ENCODE measurements at places on chromosomes 12 and 14.

DNA sequence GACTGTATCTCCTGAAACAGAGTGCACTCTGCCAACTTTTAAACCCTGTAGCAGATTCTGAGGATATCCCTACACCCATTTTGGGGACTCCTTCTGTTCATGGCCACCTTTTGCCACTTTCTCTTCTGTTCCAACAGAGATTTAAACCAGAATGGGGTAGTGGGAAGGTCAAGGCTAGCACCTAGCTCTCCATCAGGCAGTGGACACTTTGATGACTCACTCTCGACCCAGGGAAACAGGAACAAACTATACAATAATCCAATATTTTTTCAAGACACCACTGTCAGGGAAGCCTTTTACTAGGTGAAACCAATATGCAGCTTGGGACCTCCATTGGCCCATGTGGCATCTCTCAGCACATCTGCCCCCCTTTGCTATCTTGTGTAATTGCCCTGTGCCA is 103.6 kb downstream of the DAAM1 start:
- H3K27me3 ChIP-seq = no peaks in the 10 kb centered on the region
- no peak overlapping the region for H3K4me3 ChIP-seq
- H3K27ac ChIP-seq = no peak overlapping the region

DNA sequence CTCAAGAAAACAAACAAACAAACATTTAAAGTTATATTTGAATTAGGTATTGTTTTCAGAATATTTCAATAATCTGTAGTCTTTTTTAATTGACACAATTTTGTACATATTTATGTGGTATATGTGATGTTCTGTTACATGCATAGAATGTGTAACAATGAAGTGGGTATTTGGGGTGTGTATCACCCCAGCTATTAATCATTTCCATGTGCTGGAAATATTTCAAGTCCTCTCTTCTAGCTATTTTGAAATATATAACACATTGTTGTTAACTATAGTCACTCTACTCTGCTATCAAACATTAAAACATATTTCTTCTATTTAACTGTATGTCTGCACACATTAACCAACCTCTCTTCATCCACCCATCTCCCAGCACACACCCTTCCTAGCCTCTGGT is 32.0 kb upstream of the SIX1 start:
- no peaks in the 10 kb centered on the region for H3K27me3 ChIP-seq
- H3K4me3 ChIP-seq = no peak overlapping the region
- H3K4me1 ChIP-seq = no peaks in the 10 kb centered on the region
- no peaks in the 10 kb centered on the region for H3K36me3 ChIP-seq

- peak; percentile 46 for DNase-seq
- no peaks in the 10 kb centered on the region for H3K36me3 ChIP-seq
- H3K4me3 ChIP-seq = no peak overlapping the region
- H3K4me1 ChIP-seq = peaks cover 2% of the 10 kb centered on the region
- H3K27me3 ChIP-seq = peaks cover 63% of the 10 kb centered on the region
- H3K27ac ChIP-seq = no peak overlapping the region
Measured at GRCh38 chr14:105168979-105169507, 467 bp upstream of the JAG2 start.

GRCh38 chr12:106585105-106585520 is 2.3 kb downstream of the RFX4 start:
- DNase-seq = no peak
- H3K27me3 ChIP-seq = peaks cover 15% of the 10 kb centered on the region
- H3K36me3 ChIP-seq = no peaks in the 10 kb centered on the region
- no peak overlapping the region for H3K4me3 ChIP-seq
- no peaks in the 10 kb centered on the region for H3K4me1 ChIP-seq

DNA sequence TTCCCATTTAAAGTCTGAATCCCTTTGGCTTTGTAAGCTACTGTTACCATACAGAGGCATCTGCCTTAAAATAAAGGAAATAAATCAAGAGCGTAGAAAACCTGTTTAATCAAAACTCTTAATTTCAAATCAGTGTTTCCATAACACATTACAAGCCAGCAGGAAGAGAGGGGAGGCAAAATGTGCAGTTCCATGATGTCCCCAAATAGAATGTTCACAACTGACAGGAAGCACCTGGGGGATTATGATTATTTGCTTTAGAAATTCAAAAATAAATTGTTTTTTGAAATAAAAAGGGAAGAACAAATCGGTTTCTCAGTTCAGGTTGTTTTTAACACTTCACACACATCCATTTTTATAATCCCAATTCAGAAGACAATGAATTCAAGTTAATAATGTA is 21.4 kb downstream of the SOCS2 start:
- no peaks in the 10 kb centered on the region for H3K27me3 ChIP-seq
- H3K36me3 ChIP-seq = no peaks in the 10 kb centered on the region
- H3K27ac ChIP-seq = no peak overlapping the region
- H3K4me1 ChIP-seq = peaks cover 4% of the 10 kb centered on the region

DNA sequence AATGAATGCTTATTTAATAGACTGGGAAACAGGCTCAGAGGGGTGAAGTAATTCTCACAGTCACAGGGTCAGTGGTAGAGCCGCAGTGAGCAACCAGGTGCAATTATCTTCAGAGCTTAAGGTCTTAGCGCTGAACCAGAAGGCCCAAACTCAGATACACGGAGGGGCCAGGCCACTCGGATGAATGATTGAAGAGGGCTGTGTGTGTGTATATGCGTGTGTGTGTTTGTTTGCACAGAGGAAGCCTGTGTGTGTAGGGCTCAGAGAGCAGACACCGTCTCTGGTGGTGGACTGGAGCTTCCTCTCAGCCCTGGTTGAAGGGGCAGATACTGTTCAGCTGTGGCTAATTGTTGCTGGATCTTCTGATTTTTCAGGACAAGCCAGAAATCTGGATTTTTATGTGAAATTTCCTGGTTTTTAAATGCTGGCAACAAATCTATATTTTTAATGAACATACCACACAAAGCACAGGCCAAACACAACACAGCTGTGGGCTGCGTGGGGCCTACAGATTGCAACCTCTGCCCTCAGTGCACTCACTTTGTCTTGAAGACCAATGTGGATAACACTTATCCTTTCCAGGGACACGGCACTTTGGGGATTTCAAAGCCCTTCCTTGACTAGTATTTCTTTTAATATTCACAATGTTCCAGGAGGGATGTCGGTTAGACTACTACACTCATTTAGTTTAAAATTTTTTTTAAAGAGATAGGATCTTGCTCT is 94.5 kb upstream of the NRXN3 start:
- DNase-seq = no peak
- H3K4me1 ChIP-seq = no peaks in the 10 kb centered on the region
- no peak overlapping the region for H3K27ac ChIP-seq
- H3K4me3 ChIP-seq = no peak overlapping the region
- H3K27me3 ChIP-seq = peaks cover 4% of the 10 kb centered on the region

DNA sequence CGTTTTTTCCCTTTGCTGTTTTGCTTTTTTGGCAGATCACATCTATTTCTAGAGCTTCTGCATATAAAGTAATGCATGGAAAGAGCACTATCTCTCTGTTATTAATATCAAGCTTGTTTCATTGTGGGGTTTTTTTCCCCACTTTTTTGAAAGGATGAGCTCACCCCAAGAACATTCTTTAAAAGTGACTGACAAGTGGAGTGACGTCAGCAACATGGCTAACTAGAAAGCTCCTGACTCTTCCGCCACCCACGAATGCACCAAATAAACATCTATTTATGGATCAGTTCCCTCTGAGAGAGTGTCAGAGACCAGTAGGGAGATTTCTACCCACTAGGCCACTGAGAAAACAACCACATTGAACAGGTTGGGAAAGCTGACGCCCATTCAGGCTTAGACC is 445.4 kb downstream of the GALC start:
- no peak overlapping the region for H3K27ac ChIP-seq
- no peaks in the 10 kb centered on the region for H3K4me1 ChIP-seq
- H3K36me3 ChIP-seq = no peaks in the 10 kb centered on the region
- H3K4me3 ChIP-seq = no peak overlapping the region
- H3K27me3 ChIP-seq = no peaks in the 10 kb centered on the region
- no peak for DNase-seq

- H3K4me3 ChIP-seq = no peak overlapping the region
- H3K27ac ChIP-seq = no peak overlapping the region
- no peaks in the 10 kb centered on the region for H3K36me3 ChIP-seq
- H3K4me1 ChIP-seq = no peaks in the 10 kb centered on the region
- no peaks in the 10 kb centered on the region for H3K27me3 ChIP-seq
Measured at GRCh38 chr14:79051742-79052141, 881.6 kb downstream of the NRXN3 start.

- H3K4me3 ChIP-seq = no peak overlapping the region
- H3K27ac ChIP-seq = no peak overlapping the region
- no peak for DNase-seq
- H3K27me3 ChIP-seq = no peaks in the 10 kb centered on the region
Measured at GRCh38 chr12:9256341-9256740, 48.1 kb upstream of the PZP start.

DNA sequence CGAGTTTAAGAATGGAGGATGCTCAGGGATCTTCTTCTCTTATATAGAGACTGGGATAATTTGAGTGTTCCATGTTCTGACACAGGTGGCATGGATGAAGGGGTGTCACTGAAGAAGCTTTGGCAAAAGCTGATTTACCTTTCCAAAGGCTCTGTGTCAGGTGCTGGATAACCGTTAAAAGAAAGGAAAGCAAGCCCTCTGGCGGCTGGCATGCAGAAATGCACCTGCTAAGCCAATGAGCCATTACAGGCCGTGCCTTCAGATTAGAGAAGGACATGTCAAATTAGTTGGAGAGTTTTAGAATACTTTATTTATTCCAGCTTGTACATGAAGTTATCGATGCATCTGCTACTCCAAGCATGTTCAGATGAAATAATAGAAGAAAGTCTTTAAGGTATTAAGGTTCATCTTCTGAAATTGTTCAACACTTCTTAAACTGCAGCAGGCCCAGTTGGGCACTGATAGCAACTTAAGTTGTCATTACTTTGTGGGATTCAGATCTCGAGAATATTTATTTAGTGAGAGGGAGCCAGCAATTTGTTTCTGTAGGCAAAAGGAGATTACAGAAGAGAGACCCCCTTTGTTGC is 678.2 kb downstream of the NRXN3 start:
- no peaks in the 10 kb centered on the region for H3K4me1 ChIP-seq
- H3K4me3 ChIP-seq = no peak overlapping the region
- H3K27me3 ChIP-seq = no peaks in the 10 kb centered on the region
- no peaks in the 10 kb centered on the region for H3K36me3 ChIP-seq
- H3K27ac ChIP-seq = no peak overlapping the region
- DNase-seq = no peak

GRCh38 chr12:106205208-106206069 is 42.4 kb downstream of the CKAP4 start:
- H3K4me3 ChIP-seq = no peak overlapping the region
- H3K27me3 ChIP-seq = no peaks in the 10 kb centered on the region
- H3K27ac ChIP-seq = no peak overlapping the region
- DNase-seq = no peak
- H3K36me3 ChIP-seq = no peaks in the 10 kb centered on the region

- H3K4me3 ChIP-seq = no peak overlapping the region
- no peak overlapping the region for H3K27ac ChIP-seq
Measured at GRCh38 chr12:96321941-96322340, 78.3 kb downstream of the CDK17 start.

DNA sequence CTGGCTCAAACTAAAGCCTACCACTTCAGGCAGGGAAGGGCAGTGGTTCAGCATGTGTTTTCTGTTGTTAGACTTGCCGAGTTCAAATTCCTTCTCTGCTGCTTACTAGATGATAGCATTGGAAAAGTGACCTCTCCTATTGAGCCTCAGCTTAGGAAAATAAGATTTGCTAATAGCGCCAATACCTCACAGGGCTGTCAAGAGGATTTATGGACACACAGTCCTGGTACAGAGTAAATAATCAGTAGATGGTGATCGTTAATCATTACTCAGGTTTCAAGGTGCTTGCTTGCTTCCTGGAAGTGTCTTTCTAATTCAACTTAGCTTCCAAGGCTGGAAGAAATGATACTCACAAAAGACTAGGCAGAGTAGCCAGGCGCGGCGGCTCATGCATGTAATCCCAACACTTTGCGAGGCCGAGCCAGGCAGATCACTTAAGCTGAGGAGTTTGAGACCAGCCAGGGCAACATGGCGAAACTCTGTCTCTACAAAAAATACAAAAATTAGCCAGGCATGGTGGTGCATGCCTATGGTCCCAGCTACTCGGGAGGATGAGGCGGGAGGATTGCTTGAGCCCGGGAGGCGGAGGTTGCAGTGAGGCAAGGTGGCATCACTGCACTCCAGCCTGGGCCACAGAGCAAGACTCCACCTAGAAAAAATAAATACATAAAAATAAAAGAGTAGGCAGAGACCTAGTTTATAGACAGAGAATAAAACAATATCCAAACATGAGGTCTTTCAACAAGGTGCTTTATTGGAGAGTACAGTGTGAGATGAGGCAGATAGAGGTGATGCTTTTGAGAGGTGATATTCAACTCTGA is 6.0 kb downstream of the PLA2G1B start:
- H3K27me3 ChIP-seq = no peaks in the 10 kb centered on the region
- no peaks in the 10 kb centered on the region for H3K36me3 ChIP-seq
- peaks cover 7% of the 10 kb centered on the region for H3K4me1 ChIP-seq
- H3K27ac ChIP-seq = no peak overlapping the region
- no peak for DNase-seq

DNA sequence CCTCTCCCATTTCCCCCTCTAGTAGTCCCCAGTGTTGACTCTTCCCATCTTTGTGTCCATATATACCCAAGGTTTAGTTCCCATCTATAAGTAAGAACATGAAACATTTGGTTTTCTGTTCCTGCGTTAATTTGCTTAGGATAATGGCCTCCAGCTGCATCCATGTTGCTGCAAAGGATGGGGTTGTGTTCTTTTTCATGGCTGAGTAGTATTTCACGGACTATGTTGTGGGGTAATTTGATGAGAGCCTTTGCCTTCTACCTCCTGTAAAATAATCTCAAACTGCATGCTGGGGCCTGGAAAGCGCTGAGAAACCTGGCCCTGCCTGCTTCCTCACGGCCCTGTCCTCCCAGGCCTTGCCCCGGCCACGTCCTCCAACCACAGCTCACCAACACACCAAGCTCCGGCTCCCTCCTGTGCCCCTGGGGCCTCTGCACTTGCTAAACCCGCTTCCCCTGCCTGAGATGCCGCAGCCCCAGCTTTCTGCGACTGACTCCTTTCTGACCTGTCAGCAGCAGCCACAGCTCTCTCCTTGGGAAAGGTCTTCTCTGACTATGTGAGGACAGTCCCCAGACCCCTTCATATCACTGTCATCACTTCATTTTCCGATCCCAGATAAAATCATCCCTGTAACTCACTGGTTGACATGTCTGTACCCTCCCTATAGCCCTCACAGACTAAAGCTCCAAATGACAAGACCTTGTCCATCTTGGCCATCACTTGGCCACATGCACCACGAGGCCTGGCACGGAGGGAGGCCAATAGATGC is 19.8 kb downstream of the ITPK1 start:
- H3K4me1 ChIP-seq = peaks cover 21% of the 10 kb centered on the region
- H3K27ac ChIP-seq = no peak overlapping the region
- no peaks in the 10 kb centered on the region for H3K36me3 ChIP-seq
- no peak for DNase-seq
- no peak overlapping the region for H3K4me3 ChIP-seq
- H3K27me3 ChIP-seq = no peaks in the 10 kb centered on the region

- H3K27ac ChIP-seq = no peak overlapping the region
- DNase-seq = no peak
- no peak overlapping the region for H3K4me3 ChIP-seq
Measured at GRCh38 chr12:32821710-32822109, 66.0 kb upstream of the YARS2 start.
